Activated effector memory CD4-positive, alpha-beta T cell treated with Interleukin-2 at 50 U/mL for 16 hours (primary cell): ENCODE measurements at places on chromosomes 1 and 21.
A peak's percentile ranks its signal among the peaks of the same experiment; 100 is the strongest.

GRCh38 chr1:181356505-181357340 lies 126.6 kb upstream of the CACNA1E start:
- DNase-seq, result no peak

GRCh38 chr1:244049162-244050013 lies 1.7 kb upstream of the ZBTB18 start:
- peak; percentile 33 for DNase-seq

GRCh38 chr21:42624095-42624790 lies 29.2 kb upstream of the PDE9A start:
- no peak for DNase-seq

DNA sequence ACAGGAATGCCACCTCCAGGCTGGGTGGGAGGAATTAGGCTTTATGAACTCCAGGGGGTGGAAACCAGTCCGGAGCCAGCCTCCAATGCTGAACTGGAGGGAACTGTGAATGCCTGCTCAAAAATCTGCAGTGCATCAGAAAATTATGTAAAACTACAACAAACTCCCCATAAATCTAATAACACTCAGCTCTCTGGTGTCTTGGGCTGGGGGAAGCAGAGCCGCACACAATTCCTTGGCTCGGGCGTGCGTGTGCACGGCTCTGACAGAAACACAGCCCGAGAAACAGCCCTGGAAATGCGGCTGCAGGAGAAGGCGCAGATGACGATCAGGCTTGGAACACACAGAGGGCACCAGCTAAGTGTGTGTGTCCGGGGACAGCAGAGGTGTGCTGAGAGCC lies 127.6 kb upstream of the VAMP3 start:
- DNase-seq, result no peak

- peak; percentile 96 for DNase-seq
Observed at GRCh38 chr1:42958488-42959319, at the start of gene SLC2A1. SLC2A1 (minus strand) TSS chr1:42958868; CDS start chr1:42958651, 217 bp downstream.

- DNase-seq, result no peak
Observed at GRCh38 chr1:226697929-226698544, 41.0 kb downstream of the ITPKB start.

- DNase-seq, result no peak
Observed at GRCh38 chr1:200206761-200207160, 179.3 kb downstream of the NR5A2 start.

DNA sequence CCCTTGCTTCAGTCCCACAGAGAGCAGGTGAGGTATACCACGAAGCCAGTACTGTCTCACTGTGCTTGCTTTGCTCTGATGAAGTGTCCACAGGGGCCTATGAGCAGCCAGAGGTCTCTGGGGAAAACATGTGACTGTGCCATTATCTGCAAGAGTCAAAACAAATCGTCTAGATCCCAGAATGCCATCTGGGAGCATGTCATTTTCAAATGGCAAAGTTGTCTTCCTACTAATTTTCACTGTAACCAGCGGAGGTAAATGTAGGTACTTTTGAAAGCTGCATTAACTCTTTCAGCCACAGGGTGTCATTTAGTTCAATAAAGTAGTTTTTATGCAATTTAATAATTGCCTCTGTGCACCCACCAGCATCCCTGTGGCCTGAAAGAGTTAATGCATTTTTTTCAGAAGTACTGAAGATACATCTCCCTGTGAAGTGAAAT lies 173.6 kb upstream of the SGIP1 start:
- DNase-seq, result no peak

GRCh38 chr1:6421266-6421665 lies 1.5 kb upstream of the HES2 start:
- no peak for DNase-seq

- DNase-seq, result no peak
Observed at GRCh38 chr1:164637461-164638375, 78.7 kb downstream of the PBX1 start.

DNA sequence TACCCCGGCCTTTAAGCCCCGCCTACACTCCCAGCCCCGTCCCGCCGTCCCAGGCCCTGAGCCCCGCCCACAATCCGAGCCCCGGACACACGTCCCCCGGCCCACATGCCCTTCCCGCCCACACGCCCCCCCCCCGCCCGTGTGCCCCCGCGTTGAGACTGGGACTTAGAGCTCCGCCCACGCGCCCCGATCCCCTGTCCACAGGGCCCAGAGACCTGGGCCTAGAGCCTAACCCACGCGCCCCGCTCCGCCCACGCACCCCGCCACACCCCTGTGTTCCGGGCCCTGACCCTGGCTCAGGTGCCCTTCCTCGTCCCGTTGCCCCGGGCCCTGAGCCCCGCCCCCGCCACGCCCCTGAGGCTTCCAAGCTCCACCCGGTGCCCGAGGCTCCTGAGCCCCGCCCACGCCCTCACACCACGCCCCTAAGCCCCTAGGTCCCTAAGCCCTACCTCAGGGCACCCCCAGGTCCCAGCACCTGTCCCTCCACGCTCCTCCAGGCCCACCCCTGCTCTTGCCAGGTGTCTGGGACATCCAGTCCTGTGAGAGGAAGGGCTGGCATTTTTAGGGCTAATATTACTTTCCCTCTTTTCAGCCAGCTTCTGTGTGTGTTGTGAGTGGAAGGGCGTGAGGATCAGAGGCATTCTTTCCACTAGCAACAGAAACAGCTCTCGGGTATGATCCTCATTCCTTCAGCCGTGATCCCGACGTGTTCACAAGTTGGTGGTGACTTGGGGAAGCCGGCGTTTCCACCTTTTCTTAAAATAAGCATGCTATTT lies 552 bp upstream of the GPR157 start:
- peak; percentile 75 for DNase-seq

- no peak for DNase-seq
Observed at GRCh38 chr21:44969066-44969670, 29.3 kb downstream of the SLX9 start.

DNA sequence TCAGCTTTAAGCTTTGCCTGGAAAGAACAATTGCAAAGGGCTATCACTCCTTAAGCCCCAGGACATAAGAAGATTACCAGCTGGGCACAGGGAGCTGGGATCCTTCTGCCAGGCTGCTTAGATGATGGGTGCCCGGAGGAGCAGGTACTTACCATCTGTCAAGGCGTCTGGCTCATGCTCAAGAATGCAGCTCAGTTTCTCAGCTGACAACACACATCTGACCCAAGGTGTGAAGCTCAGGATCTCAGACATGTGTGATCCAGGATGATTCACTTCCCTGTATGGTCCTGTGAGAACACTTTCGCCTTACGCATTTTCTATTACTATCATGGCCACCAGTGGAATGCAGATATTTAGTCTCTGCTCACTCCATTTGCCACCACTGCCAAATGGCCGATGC lies 14.7 kb upstream of the DISC1 start:
- no peak for DNase-seq

GRCh38 chr1:32464716-32465577 lies at the start of gene ZBTB8B:
ZBTB8B (plus strand) TSS chr1:32465072; CDS start chr1:32470625, 5,553 bp downstream.
- no peak for DNase-seq

DNA sequence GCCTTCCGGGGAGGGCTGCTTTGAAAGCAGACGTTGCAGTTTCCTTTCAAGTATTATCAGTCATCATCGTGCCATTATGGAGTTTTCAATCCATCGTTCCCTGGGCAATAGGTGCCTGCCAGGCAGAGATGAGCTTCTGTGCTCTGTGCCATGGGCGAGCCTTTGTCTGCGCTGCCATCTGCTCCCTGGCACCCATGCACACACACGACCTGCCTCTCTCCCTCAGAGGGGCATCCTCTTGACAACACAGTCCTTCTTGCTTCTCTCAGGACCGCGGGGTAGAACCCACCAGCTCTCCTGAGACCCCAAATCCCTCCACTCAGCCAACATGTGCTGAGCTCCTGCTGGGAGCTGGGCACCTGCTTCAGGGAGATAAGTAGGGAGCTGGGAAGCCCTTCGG lies 149.3 kb downstream of the HMGB4 start:
- DNase-seq, result no peak

DNA sequence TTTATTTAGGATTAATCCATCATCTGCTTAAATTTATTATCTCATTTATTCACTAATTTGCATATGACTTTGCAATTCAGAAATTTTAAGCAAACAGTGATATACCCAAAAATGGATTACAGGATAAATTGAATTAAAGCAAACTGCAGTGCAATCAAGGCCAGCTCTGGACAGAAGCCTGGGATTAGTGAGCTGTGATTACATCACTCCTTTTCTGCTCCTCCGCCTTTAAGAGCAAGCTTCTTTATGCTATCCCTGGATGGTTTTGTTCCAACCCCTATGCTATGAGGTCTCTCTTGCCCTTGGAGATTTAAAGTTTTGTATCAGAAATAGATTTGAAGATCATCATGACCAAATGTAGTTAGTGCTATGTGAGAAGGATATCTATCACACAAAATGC lies 32.6 kb downstream of the GPR52 start:
- DNase-seq, result no peak

- DNase-seq, result no peak
Observed at GRCh38 chr1:150553392-150554085, 4.3 kb downstream of the ADAMTSL4 start.

- no peak for DNase-seq
Observed at GRCh38 chr21:45418301-45419071, 13.5 kb downstream of the COL18A1 start.

DNA sequence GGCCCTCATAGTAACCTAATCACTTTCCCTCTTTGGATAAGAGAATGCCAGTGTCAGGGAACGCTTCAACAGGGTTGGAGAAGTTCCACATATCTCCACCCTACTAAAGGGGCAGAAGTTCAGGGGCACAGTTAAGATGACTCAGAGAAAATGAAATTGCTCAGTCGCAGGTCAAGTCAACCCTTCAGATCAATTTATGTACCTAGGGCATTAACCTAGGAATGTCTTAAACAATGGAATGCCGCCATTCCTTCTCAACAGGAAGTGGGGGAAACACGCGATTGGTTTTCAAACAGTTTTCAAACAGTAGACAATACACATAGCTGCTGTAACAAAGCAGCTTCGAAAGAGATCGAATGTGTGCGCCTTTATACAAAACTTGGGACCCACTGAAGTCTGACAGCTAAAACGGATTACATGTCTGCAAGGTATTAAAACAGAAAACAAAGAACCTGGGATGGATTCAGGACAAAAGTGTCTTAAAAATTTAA lies 897 bp downstream of the SLC25A24 start:
- DNase-seq, result no peak

DNA sequence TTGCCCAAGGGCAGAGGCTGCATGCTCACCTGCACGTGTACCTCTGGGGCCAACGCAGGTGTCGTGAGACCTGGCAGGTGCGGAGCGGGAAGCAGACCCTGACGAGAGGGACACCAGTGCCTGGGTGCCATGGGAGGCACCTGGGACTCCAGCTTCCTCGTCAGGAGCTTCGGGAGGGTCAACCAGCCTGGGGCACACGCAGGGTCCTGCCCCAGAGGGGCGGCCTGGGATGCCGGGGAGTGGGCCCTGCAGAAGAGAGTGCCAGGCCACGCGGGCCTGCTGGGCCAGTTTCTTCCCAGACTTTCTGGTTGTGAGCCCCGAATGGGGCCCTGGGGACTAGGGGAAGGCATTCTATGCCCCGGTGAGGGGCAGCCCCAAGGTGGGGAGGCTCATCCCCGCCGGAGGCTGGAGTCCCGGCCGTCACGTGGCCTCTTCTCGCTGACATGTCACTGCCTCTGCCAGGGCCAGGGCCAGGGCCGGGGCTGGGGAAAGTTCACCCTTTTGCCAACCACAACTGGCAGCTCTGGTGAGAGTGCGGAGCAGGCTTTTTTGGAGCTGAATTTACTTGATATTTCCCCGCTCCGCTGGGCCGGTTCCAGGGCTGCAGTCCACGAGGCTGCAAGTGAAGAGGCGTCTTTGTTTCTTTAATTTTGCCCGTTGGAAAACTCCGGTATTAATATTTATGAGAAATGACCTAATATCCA lies 38.5 kb upstream of the ACTRT2 start:
- DNase-seq, result no peak

- DNase-seq, result no peak
Observed at GRCh38 chr1:43970502-43970901, 692 bp downstream of the DPH2 start.

GRCh38 chr1:26696119-26696653 lies 371 bp downstream of the ARID1A start:
- DNase-seq, result no peak

DNA sequence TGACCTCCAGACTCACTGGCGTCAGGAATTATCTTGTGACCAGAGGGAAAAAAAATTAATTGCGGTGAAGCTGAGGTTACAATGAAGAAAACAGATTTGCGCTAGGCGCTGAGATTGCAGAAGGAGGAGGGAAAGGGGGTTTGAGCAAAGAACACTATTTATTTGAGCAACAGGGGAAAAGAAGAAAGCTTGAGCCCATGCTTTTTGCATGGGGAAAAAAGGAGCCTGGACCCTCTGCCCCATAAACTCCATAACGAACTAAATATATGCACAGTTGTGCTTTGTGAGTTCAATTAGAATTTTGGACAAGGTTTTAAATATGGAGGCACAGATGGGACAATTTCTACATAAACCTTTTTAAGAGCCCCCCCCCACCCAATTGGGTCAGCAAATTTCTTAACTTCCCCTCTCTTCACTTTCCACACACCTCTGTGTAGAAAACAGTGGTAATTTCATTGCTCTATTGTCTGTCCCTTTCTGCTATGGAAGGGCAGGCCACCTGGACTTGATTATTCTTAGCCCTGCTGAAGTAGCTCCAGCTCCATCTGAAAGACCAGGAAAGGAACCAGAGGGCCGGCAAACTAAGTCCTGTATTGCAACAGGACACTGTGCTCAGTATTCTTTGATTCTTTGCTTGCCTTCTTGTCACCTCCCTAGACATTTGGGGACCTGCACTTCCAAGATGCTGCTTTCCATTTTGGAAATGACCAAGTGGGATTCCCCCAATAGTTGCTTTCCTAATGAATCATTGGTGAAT lies 862 bp upstream of the ID3 start:
- DNase-seq, result no peak

DNA sequence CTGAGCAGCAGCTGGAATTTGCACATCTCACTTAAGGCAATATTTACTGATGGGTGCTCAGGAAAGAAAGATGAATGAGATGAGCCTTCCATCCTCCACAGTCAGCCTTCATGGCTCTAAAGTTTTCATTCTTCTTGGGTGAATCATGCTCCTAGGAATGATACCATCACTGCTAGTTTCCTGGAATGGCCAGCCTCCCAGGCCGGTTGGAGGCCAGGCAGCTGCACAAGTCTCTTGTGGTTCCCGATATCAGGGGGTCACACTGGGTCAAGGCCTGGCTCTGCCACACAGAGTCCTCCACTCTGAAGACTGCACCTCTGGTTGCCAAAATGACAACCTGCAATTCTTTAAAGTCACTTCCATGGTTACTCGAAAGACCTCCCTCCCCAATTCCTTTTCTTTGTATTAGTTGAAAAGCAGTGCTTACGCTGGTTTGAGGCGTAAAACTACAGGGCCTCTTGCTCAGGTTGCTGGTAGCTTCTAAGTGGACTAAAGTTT lies 46.2 kb upstream of the PALMD start:
- no peak for DNase-seq

GRCh38 chr1:156901966-156902915 lies 8.7 kb downstream of the PEAR1 start:
- DNase-seq, result no peak

GRCh38 chr1:223695014-223695548 lies 17.3 kb upstream of the CAPN2 start:
- DNase-seq, result no peak
